ENCODE measurements at places on chromosomes 13 and 19.

GRCh38 chr13:59982631-59983382, 180.9 kb downstream of the DIAPH3 start:
- no peak for DNase-seq

DNA sequence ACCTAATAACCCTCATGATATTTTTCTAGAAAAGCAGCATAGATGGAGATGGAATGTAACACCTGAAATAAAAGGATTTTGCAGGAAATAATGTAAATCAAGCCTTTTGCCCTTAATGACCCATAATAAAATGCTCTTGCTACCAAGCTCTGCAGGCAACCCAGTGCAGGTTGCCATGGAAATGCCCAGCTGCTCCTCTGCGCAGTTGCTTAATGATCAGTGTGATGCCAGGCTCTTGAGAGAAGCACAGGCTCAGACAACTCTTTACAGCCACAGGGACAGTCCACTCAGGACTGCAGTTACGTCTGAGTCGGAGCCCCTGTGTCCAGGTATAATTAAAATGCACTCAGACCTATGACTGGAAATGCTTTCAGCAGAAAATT, 165.5 kb downstream of the LACC1 start:
- DNase-seq = no peak

DNA sequence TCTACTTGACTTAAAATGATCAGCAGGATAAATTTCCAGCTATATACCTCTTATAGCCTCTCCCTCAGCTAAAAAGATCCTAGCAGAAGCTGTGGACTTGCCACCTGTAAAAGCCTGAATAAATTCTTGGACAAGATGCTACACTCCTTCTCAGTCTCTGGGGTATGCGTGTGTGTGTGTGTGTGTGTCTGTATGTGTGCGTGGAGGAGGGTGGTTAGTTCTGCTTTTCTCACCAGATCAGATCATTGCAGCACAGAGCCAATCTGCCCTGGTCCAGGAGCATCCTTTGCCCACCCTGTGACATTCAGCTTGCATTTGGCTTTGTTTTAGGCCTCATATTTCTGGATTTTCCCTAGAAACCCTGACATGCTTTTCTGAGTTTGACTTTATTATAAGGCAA, 438.3 kb downstream of the RFC3 start:
- no peak for DNase-seq

GRCh38 chr19:6828698-6829633, 56.5 kb downstream of the VAV1 start:
- peak; percentile 63 for DNase-seq

GRCh38 chr13:65582160-65582559, 1648.0 kb downstream of the PCDH9 start:
- no peak for DNase-seq

DNA sequence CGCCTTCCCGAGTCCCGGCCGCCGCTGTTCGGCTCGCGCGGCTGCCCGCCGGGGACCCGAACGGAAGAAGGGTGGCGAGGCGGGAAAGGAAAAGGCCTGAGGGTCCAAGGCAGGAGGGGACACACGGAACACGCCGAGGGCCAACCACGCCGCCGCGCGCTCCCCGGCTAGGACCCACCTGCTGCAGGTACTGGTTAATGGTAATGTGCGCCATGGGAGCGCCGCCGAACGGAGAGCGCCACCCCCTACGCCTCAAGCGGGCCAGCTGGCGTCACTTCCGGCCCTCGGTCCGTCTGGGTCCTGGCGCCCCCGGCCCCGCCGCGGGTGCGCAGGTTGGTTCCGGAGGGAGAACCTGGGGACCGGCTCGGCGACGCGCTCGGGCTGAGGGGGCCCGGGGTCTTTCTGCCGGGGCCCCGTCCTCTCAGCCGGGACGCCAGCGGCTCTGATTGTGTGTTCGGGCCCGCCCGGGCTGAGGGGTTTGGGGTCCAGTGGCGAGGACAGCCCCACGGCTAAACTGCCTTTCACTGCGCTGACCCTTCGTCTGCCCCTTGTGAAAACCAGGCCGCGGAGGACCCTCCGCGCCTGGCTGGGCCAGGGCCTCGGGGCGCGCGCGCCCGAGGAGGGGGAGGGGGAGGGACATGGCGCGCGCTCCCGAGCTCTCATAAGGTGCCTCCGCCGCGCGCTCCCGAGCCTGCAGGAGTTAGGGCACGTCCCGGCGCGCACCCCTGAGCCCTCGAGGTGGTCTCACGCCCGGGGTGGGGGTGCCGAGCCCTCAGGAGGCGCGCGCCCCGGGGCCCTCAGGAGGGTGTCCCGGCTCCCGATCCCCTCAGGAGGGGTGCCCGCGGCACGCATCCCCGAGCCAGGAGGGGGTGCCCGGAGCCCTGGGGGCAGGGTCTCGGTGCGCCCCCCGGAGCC, at the start of gene PCID2:
Gene PCID2, minus strand, starts transcription at position 249 of the 915 bp plus-strand sequence. Its CDS starts 35 bp downstream, at position 214.
- DNase-seq = peak; percentile 85

DNA sequence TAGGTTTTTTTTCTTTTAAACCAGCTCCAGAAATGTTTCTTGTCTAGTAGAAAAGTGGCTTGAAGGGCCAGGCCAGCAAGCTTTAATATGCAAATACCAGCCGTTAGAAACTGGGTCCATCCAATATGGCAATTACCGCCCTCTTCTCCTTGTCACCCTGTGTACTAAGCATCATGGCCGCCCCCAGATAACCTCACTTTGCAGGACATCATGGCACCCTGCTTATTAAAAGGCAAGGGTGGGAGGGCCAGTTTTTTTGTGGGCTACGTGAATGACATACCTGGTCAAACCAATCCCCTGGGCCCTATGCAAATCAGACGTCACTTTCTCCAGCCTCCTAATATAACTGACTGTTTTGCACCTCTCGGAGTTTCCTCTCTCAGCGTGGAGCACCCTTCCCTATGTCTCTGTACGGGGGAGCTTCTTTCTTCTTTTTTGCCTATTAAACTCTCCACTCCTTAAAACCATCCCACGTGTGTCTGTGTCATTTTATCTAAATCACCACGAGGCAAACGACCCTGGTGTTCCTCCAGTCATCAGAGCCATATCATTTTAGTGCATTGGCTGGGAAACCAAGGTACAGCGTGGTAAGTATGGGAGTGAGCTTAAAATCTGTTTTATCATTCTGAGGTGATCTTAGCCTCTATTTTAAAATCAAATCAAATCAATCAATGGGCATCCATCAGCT, 27.7 kb downstream of the OXGR1 start:
- DNase-seq = no peak

GRCh38 chr13:35603593-35604285, 127.2 kb upstream of the MAB21L1 start:
- DNase-seq = no peak

- DNase-seq = no peak
These were observed 20.7 kb upstream of the NLRP12 start for GRCh38 chr19:53844849-53845246.

DNA sequence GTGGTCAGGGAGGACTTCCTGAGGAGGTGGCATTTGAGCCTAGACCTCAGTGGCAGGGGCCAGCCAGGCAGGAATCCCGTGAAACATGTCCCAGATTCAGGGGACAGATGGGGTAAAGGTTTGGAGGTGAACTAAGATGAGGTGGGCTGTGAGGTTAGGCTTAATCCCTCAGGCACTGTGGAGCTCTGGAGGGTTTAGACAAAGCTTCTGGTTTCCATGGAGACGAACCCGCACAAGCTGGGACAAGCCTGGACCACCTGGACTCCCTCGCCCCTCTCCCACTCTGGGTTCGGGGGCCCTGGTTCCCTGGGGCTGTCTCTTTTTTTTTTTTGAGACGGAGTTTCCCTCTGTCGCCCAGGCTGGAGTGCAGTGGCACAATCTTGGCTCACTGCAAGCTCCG, 15.7 kb downstream of the TJP3 start:
- no peak for DNase-seq

DNA sequence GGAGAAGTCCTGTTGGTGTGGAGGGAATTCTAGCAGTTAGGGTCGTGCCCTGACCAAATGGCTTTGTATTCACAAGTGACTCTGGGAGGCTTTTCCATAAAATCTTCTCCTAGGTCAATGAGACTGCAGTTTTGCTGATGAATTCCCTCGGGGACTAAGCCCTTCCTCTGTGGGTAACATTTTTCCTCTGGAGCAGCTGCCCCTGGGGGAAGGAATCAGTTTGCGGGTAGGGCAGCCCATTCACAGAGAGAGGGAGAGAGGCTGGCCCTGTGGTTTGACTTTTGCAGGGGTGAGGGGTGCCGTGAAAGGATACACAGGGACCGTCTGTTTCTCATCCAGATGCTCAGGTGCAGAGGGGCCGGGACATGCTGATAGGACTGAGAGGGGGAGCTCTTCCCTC, 67.3 kb downstream of the ERICH6B start:
- no peak for DNase-seq
